ENCODE measurements at places on chromosomes 7 and 10.

GRCh38 chr10:1151076-1152033, 95.2 kb downstream of the WDR37 start:
- DNase-seq = no peak

DNA sequence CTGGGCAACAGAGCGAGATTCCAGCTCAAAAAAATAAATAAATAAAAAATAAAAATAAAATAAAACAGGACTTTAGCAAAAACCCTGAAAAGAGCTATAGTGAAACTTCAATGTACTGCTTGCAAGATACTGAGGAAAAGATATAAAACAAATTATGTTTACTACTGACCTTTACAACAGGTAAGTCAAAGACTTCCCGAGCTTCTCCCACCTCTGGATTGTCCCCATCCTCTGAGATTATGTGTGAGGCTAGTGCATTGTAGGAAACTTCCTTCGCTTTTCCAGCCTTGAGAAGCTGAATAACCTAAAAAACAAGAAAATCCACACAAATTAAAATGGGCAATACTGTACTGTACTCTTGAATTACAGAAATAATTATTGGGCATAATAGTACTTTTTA, 4.4 kb downstream of the PAXIP1 start:
- DNase-seq = no peak

GRCh38 chr10:122847782-122848604, 2.3 kb upstream of the CUZD1 start:
- no peak for DNase-seq

GRCh38 chr10:88991899-88992320, 1.3 kb downstream of the FAS start:
- no peak for DNase-seq

- DNase-seq = no peak
Observed at GRCh38 chr7:78443811-78444210, 645.2 kb downstream of the PHTF2 start.

GRCh38 chr10:5627486-5628044, 38.8 kb downstream of the ASB13 start:
- no peak for DNase-seq

GRCh38 chr10:11568578-11568977, 42.9 kb downstream of the USP6NL start:
- no peak for DNase-seq

DNA sequence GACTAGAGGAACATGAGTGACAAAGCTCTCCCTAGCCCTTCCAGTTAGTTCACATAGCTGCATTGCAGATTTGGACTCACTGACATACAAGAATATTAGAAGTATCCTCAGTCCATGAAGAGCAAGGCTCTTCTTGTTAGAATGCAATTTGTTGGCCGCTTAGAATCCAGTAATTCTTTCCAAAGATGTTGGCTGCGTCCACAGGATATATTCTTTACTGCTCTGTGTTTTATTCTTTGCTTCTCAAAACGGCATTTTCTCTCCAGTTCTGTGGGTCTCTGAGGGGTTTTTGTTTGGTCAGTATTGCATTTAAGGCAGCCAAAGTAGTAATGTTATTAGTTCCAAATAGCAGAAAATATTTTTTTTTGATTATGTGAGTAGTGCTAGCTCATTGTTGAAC, 588.6 kb downstream of the DNAJB9 start:
- no peak for DNase-seq

DNA sequence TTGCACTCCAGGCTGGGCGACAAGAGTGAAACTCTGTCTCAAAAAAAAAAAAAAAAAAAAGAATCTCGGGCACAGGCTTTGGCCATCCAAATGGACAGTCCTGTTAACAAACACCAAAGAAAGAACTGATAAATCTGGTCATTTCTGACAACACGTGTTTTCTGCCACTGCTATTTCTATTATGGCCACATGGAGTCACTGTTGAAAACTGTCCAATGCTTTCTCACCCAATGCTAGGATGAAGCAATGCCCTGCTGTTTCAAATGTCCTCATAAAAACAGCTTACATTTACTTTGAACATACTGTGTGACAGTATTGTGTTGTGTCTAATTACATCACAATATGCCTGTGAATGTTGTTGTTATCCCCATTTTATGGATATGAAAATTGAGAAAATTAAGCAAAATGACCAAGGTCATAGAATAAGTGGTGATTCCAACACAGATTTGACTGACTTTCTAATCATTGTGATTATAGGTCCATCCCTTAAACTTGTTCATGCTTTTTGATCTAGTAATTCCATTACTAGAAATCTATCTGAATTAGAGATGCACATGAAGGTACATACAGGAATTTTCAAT, 19.9 kb upstream of the MAP3K8 start:
- DNase-seq = no peak

DNA sequence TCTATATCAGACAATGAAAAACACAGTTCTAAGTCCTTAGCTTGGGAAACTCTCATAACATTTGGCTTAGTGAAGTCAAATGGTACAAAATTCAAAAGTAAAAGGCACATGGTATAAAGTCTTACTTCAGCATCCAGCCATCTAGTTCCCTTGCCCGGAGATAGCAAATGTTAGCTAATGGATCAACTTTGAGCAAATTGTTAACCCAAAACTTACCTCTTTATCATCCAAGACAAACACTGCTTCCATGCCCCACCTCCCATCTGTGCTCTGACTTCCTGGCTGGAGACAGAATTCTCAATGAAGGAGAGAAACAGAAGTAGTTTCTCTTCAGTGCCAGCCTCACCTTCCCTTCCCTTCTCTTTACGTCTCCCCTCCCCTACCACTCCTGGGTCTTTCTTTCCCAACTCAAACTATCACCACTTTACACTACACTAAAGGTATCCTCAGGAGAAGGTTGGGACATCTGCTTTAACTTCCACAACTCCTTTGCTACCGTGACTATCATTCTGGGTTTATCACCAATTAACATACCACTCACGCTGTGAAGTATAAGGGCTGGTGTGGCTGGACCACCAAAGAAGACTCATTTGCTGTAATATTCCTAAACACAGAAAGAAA, 21.2 kb upstream of the ZNRF2 start:
- no peak for DNase-seq

- no peak for DNase-seq
Observed at GRCh38 chr10:30744106-30744505, 114.6 kb upstream of the LYZL2 start.
